Stimulated activated CD8-positive, alpha-beta memory T cell treated with anti-CD3 and anti-CD28 coated beads, Interleukin-2, amount 100 ng/mL, for 48 hours (primary cell): ENCODE measurements at places on chromosomes 7 and 10.

DNA sequence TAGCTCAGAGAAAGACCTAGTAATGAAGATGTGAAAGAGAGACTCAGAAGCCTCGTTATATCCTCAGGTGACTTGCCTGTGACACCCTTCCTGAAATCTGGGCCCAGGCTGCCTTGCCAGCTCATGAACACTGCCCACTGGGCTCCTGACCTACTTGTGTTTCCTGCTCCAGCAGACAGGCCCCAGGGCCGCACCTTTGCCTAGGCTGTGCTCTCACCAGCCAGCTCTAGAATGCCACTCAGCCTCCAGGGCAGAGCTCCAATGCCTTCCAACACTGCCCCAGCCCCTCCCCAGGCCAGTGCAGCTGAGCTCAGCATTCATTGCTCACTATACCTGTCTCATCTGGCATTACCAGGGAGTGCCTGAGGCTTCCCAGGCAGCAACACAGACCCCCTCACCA lies 94.3 kb downstream of the DLG5 start:
- no peak for DNase-seq

DNA sequence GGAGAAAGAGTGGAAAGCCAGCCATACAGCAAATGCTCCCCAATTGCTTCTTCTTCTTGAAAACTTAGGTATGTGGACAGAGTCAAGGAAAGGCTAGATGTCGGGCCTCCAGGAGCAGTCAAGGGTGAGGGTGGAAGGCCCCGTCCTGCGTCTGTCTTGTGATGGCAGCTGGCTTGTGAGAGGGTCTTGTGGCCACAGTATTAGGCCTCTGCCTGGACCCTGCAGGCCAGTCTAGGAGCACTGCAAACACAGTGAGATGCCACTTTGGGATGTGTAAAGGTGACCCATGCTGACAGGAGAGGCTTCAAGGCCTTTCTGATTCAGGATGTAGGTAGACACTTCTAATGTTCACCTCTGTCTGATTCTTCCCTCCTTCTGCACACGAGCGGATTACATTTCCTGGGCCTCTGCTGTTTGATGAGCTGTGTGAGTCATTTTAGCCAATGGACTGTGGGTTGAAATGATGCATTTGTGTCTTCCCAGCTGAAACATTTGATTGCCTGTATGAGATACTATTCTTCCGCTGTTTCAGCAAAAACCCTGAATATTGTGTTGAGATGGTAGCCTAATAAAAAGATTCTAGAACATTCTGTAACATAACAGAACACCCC lies 135.4 kb downstream of the EMX2 start:
- no peak for DNase-seq

DNA sequence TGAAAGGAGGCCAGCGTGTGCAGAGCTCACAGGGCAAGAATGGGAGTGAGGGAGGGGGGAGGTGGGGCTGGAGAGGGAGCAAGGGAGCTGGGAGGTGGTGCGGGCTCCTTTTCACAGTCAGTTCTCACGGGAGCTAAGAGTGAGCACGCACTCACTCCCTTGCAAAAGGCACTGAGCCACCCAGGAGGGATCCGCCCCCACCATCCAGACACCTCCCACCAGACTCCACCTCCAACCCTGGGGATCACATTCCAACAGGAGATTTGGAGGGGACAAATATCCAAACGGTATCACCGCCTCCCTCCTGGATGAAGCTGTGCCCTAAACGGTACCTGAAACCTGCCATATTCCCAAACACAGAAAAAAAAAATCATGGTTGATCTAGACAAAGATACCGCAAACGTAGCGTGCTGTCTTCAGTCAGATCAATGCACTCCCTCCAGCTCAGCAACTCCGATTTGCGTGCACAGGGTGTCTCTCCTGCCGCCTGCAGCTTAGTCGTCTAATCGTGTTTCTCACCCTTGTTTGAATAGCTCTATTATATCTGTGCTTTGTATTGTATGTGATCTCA lies 20.3 kb upstream of the PRKAG2 start:
- DNase-seq = no peak

DNA sequence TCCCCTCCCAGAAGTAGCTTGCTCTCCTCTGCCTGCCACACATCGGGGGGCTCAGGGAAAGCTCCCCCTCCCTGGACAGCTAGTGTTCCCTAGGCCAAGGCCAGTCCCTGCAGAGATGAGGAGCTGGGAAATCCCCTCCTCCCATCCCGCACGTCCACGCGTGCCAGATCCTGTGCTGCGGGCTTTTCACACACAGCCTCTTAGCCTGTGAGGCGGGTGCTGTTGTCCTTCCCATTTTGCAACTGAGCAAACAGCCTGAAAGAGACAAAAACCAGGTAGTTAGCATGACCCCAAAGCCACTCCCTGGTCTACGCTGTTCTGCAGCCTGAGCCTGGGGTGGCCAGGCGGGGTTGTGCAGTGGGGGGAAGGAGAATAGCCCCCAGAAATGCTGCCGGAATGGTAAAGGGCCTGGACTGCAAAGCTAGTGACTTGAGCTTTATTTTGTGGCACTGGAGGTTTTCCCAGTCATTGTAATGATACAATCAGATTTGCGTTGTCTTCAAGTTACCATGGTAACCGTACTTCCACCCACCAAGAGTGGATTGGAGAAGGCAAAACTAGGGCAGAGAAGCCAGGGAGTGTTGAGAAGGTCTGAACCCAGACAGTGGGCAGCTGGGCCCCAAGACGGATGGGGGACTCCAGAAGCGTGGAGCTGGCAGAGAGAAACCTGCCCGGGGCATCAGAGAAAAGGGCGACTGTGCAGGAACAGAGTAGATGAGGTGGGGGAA lies 98.6 kb upstream of the KCTD7 start:
- DNase-seq = no peak

DNA sequence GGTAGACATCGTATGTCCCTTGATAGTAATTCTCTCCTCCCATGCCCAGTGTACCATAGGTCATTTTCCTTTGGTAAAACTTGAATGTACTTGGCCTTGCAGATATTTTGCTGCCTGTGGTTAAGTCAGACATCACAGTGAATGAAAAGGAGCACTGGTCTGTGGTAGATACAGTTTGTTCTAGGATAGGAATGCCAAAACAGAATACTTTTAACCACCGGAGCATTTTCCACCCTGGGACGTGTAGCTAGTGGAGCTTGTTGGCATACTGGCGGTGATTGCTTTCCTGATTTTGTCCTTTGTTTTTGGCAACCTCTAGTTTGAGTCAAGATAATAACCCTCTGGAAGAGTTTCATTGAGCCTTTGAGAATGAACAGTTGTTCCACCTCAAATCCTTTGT lies 92.0 kb upstream of the BMPER start:
- no peak for DNase-seq

- DNase-seq = no peak
Measured at GRCh38 chr10:70863470-70864160, 24.8 kb downstream of the PCBD1 start.

DNA sequence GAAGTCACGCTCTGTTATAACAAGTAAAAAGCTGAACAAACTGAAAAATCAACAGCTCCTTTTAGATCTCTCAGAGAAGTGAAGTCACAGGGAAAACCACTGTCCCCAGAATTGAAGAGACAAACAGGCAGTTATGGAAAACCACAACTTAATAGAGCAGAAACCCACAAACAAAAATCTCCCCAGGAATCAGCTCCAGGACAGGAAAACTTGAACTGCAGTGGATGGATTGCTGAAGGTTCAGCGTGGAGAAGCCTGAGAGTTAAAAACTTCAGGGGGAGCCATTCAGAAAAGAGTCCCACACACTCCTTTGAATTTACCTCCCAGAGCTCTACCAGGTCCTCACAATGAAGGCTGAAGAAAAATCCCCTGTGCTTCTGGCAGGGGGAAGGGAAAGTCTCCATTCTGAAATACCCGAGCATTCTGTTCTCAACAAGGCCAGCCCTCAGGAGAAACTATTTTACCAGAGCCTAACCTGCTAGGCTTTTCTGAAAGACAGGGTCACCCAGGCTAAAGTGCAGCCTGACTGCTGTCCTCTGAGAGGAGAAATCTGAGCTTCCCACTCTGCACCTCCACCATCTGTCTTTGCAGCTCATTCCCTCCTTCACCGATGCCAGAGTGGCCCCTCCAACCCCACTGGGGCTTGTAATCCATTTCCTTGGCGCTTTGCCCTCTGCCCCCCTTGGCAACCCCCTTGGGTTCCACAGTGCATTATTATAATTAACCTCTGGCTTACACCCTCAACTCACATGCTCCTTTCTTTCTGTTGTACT lies 65.0 kb upstream of the CCNY start:
- no peak for DNase-seq

- DNase-seq = no peak
Measured at GRCh38 chr7:136136906-136137454, 159.8 kb upstream of the MTPN start.

DNA sequence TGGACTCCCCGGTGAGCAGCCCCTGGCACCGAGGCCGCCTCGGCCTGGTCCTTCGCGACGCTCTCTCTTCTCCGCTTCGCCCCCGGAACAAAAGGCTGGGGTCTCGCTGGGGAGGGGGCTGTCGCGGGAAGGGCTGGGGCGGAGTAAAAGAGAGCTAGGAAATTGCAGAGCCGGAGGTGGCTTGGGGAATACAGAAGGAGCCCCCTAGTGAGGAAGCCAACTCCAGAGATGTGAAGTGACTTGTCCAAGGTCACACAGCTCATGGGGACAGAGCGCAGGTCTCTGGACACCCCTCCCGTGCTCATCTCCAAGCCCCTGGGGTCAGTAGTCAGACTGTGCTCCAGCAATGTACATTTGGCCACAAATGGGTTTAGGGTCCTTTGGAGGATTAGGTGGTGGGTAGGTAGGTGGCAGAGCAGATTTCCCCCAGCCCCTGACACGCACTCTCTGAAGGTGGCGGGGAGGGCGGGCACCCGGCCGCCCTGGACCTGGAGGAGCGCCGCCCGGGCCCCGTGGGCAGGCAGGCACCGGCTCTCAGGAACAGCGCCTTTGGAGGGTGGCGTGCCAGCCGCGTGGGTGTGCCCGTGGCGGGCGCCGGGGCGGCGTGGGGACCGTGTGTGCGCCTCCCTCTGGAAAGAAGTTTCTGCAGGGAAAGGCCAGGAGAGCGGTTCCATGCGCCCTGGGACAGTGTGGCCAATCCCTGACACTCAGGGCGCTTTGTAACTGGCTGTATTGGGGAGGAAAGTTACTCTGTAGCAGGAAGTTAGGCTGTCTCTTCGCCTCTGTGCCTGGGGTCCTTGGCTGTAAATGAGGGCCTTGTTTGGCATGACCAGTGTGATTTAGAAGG lies 910 bp downstream of the WIPF3 start:
- DNase-seq = no peak

DNA sequence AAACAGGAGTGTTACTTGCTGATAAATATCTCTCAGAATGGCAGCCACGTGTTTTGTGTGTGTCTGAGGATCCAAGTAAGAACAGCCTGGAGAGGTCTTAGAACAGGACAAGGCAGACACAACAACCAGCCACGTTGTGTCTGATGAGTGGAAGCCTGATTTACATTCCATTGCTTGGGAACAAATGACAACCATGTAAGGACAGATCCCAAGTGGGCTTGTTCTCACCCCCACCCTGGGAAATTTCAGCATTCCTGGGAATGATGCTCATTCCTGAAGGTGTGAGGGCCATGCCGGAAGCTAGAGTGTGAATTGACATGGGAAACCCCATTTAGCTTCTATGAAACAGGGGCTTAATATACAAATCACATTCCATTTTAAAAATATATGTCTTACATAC lies 35.9 kb downstream of the IL6 start:
- DNase-seq = no peak

DNA sequence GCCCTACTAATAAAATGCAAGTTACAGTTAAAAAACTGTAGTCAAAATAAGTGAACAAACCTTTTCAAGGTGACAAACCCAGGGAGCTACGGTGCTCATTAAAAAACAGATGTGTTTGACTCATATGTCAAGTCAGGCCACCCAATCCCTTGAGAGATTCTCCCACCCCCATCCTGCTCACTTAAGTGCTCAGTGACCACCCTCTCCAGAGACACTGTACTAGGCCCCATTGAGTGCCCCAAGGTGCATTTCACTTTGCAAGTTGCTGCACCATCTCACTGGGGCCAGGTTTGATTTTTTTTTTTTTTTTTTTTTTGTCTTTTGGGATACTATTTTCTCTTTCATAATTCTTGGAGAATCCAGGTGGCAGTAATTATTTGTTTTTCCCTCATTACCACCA lies 1.9 kb downstream of the ERV3-1 start:
- no peak for DNase-seq

- no peak for DNase-seq
Measured at GRCh38 chr10:71740069-71740653, 20.6 kb upstream of the C10orf105 start.

DNA sequence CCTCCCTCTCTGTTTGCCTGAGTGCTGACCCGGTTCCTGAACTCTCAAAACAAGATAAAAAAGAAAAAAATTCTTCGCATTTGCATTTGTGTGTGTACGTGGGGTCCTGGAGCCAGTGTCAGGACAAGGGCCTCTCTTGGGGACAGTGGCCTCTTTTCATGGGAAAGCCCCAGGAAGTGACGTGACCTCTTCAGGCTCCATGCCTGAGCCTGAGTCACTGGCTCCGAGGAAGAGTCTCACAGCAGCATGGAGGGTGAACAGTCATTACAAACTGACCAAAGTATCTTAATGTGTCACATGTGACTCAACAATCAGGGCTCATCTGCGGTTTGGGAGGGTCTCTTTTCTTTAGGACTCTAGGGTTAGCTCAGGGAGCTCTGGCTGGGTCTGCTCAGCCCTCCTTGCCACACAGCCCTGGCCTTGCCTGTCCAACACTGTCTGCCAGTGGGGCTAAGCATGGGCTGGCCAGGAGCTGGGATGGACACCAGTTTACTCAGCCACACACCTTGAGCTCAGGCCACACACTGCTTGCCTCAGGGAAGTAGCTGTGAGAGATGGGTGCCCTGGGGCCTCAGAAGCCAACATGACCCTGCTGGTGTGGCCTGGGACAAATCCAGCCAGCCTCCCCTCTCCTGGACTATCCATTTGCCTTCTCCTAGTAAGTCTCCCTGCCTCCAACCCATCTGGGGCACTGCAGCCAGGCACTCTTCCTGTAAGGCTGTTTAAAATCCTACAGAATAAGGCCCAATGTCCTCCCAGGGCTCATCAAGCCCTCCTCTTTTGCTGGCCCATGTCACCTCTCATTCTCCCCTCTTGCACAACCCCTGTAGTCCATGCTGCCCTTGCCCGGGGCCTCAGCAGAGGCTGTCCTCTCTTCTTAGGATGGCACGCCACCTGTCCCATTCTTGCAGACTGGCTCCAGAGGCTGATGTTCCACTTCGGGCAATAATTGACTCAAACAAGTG lies 10.5 kb downstream of the TMEM273 start:
- peak; percentile 62 for DNase-seq

DNA sequence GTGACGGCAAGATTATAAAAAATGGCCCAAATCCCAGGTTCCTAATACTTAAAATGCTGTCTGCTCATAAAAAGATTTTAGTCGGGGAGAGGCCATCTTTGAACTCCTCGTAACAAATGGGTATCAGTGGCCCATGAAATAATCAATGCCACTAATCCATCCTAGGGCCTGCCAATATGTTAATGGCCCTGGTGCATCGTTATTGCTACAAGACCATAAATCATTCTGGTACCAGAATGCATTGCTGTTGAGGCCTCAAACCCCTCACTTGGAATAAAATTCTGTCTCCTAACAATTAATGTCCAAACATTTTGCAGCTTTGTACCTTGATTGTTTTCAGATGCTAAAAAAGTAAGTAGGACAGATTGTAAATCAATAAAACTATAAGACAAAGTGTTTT lies 290.6 kb downstream of the LRMDA start:
- DNase-seq = no peak

GRCh38 chr10:89207181-89207800 lies at the start of gene CH25H:
Gene CH25H (minus strand): TSS chr10:89207317. CDS start chr10:89207292, 25 bp downstream.
- DNase-seq = peak; percentile 32

- DNase-seq = no peak
Measured at GRCh38 chr7:140034421-140034820, 28.3 kb downstream of the PARP12 start.

- DNase-seq = no peak
Measured at GRCh38 chr7:44476313-44476712, 14.1 kb downstream of the NUDCD3 start.
